Progenitor cell of endocrine pancreas (in vitro differentiated cells): ENCODE measurements at places on chromosomes 1 and 21.

DNA sequence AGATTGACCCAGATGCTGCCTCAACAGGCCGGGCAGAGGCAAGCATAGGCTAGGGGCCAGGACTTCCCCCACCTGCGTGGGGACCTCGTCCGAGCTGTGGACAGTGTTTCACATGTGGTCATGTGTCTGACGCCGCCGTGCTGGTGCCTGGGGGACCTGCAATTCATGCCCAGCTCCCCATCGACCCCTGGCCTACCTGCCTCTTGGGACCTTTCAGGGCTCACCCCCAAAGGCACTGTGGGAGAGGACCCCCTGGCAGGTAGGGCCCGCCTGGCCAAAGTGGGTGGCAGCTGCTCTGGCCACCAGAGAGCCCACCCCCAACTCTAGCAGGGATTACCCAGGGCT, 4.4 kb downstream of the TMEM201 start:
- DNase-seq, result no peak

DNA sequence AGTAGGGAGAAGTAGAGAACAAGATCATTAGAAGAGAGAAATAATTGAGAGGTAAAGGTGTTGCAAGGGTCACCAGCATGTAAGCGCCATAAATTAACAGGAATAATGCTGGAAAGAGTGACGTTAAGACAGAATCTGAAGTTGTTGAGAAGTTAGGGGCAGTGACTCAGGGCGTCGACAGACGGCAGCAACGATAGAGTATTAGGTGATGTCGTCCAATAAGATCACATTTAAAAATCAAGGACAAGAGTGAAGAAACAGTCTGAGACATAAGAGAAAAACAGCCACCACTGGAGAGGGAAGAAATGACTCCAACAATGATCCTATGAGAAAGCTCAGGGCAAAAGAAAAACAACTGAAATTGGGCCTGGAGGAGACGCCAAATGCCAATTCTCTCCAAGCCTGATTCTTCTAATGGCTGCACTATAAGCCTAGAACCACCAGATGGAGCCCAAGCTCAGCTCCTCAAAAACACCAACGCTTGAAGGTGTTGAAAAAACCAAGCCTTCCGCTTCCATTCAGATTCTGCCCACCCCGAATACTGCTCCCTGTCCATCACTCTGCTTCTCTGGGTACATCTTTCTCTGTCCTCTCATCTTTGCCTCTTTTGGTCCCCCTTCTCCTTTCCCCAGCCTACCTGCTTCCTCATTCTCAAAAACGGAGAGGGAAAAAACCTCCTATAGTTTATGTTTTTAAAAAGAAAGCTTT, 70.0 kb downstream of the LUZP1 start:
- peak; percentile 35 for DNase-seq

GRCh38 chr1:28718586-28719331, 18.0 kb upstream of the YTHDF2 start:
- no peak for DNase-seq

DNA sequence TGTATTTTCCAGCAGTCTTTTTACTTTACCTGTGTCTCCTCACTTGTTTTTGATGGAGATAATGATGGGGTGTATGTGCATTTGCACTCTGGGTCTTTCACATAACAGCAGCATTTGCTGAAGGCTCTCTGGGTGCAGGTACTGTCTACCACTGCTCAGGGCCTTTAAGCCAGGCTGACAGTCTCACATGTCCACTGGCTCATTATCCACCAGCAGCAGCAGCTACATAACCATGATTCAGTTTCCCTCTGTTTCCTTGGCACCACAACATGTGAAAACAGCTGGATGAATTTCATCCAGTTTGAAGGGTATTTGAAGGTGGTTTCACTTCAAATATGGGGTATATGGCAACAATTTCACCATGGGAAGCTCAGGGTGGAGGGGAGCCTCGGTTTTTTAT, 41.2 kb upstream of the ROR1 start:
- no peak for DNase-seq

GRCh38 chr1:229047161-229047839, 223.6 kb upstream of the RAB4A start:
- no peak for DNase-seq

- no peak for DNase-seq
These were observed 505.2 kb downstream of the PLPP3 start for GRCh38 chr1:56074007-56074651.

DNA sequence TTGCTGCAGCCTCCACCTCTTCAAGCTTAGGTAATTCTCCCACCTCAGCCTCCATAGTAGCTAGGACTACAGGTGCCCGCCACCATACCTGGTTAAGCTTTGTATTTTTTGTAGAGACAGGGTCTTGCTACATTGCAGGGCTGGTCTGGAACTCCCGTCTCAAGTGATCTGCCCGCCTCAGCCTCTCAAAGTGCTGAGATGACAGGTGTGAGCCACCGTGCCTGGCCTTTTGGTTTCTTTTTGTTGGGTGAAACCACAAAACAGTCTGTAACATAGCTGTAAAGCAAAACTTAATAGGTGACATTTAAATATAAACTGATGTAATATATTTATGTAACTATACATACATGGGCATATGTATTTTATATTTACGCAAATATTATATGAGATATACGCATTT, 3.1 kb upstream of the DNAJC11 start:
- DNase-seq, result no peak

DNA sequence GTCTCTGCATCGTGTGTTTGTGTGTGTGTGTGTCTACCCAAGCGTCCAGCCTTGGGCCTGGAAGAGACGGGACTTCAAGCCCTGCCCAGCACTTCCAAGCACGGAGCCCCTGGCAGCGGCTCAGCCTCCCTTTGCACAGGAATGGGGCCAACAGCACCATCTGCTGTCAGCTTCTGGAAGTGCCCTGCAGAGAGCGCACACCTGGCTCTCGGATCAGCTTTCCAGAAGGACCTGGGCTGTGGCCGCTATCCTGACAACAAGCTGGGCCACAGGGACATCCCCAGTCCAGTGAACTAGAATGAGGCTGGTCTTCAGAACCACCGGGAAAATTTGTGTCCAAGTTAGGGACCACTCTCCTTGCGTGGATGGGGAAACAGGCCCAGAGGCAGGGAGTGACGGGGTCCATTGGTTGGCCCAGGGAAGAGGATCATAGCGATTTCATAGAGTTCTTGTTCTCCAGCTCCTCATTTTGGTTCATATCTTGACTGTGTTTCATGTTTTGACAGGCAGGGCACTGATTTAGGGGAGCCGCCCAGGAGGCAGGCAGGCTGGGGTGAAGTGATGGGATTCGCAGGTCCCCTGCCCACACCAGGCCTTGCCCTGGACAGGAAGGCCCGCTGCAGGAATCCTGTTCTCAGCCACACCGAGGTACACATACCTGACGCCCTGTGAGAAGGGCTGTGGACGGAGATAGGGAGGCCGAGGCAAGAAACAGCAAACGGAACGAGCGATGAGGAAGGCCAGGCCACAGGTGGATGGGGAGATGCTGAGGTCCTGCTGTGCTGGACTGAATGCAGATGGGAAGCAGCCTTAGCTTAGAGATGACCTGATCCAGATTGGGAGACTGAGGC, 38.4 kb downstream of the TAS1R2 start:
- DNase-seq, result peak; percentile 85

GRCh38 chr1:69524015-69524414, 43.7 kb upstream of the LRRC7 start:
- DNase-seq, result no peak

DNA sequence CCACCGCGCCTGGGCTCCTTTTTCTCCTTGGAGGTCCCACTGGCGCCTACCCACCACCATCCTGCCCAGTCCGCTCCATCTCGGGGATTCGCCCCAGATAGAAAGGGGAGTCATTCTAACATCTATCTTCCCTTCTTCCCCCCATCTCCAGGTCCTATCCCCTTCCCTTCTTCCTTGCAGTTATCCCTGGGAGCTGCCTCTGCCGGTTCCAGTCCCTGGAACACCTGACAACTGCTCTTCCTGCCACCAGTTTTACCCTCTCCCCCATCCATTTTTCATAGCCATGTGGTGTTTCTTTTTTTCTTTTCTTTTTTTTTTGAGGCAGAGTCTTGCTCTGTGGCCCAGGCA, 12.0 kb upstream of the COL16A1 start:
- DNase-seq, result no peak

DNA sequence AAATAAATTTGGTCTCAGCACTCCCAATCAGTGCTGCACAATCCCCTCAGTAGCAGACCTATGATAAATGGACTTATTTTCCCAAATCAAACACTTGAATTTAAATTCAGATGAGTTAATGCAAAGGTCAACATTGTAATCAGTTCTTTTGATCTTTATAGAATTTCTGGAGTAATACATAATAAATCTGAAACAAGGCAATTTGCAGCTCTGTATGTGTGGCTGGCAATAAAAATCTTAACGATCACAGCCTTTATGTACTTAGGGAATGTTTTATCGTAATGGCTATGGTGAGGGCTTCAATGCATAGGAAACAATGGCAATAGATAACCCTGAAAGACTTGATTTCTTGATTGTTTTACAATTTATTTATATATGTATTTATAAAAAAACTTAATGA, 91.4 kb downstream of the GPATCH2 start:
- DNase-seq, result no peak

DNA sequence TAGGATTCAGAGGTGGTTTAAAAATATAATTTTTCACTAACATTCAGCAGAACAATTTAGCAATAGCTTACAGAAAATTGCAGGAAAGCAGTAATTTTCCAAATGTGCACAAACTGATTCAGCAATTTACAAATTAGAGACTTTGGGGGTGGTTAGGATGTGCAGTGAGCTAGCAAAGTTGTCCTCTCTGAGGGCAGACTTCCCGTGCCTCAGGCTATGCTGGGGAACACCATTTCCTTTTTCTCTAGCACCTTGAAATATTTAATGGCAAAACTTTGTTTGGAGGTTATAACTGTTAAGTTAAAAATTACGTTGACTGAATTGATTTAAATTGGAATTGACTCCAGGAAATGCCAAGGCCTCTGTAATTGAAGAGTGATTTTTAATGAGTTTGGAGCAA, 258.9 kb downstream of the PTBP2 start:
- DNase-seq, result no peak

GRCh38 chr1:226485192-226485591, 63.4 kb upstream of the STUM start:
- no peak for DNase-seq

DNA sequence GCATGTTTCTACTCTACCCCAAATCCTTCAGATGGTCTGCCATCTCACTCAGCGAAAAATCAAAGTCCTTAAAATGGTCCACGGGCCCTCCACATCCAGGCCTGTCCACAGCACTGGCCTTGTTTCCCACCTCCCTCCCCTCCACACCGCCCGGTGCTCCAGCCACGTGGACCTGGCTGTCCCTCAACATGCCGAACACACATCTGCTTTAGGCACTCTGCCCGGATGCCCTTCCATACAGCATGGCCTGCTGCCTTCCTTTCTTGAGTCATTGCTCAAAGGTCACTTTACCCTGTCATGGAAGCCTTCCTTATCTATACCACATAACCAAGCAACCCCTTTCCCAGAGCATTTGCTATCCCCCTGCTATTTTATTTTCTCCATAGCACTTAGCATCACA, 143.0 kb downstream of the DNM3 start:
- no peak for DNase-seq

- no peak for DNase-seq
These were observed 137.6 kb upstream of the SGIP1 start for GRCh38 chr1:66396212-66396890.

DNA sequence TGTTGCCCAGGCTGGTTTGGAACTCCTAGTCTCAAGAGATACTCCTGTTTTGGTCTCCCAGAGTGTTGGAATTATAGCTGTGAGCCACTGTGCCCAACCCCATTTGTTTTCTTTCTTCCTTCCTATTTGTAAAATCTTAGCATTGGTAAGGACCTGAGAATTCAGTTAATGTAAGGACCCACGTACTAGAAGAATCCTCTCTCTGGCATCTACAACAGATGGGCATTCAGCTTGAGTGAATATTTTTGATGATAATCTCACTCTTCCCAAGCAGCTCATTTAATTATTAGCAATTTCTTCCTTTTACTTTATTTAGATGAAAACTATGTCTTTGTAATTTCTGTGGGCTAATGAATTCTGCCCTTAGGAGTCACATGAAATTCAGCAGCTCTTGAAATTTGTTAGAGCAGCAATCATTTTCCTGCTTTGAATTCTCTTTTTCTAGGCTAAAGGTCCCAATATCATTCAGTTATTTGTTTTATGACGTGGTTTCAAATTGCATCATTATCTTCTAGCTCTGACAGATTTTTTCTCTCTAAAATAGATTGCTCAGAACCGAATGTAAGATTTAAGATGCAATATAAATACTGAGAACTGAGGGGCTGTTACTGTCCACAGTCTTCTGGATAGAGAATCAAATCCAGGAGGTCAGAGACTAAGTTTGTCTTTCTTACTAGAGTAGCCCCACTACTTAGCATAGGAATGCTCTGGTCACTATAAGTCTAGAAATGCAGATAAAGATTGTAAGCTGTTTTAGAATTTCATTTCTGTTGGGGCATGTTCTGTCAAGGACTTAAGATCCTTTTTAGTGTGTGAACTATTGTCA, 59.4 kb downstream of the EPB41 start:
- DNase-seq, result no peak

DNA sequence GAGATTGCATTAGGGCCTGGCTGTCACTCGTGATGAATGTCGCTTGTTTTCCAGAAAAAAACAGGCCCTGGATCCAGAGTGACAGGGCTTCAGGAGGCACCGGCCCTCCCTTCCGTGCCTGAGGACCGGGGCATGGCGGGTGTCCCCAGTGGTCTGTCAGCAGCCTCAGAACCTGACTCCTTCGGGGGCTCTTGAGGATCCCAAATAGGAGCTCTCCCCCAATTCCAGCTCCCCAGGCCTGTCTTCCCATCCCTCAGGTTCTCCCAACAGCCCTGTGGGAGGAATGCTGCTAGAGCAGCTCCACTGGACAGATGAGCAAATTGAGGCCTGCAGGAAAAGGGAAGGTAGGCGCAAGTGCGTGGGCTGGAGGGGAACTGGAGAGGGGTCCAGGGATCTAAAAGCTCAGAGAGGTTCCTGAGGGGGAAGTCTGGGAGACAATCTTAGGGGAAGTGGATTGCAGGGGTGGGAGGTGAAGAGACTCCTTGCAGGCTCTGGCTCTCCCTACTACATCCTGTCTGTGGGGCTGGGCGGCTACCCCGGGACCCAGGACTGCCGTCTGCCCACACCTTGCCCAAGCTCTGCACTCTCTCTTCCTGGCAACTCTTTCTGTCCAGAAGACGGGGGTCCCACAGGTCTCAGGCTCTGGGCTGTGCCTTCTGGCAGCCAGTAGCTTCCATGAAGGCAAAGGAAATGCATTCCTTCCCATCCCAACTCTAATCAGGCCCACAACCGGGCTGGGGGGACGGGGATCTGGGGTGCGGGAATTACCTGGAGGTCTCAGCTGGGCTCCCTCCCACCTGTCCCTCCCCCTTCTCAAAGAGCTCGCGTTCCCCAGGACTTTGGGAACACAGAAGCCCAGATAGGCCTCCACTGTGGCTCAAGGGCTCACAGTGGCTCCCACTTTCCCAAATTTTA, 105.7 kb upstream of the CASZ1 start:
- no peak for DNase-seq

- DNase-seq, result no peak
These were observed 22.5 kb upstream of the PWP2 start for GRCh38 chr21:44084496-44085241.

- DNase-seq, result peak; percentile 20
These were observed 1.6 kb upstream of the KCND3 start for GRCh38 chr1:111990878-111991718.

DNA sequence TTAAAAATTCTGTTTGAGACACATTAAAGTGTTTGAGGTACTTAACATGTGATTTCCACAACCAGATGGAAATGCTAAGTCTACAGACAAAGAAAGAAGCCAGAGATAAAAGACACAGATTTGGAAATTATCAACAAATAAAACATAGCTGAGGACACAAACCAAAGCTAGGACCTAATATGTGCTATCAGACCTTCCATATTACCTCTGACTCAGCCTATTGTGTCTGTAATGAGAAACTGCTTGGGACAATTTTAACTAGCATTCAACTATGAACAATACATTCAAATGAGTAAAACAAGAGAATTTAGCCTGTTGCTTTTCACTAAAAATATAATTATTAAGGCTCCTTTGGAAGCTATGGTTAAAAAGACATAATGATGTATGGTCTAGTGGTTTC, 54.6 kb downstream of the WNT2B start:
- no peak for DNase-seq
